GM23248 (cell line): ENCODE measurements at places on chromosomes 3 and 15.

GRCh38 chr3:144424606-144425005 is 453.0 kb downstream of the DIPK2A start:
- DNase-seq, result no peak

GRCh38 chr3:140378571-140379340 is 299.1 kb upstream of the TRIM42 start:
- DNase-seq, result peak; percentile 5

DNA sequence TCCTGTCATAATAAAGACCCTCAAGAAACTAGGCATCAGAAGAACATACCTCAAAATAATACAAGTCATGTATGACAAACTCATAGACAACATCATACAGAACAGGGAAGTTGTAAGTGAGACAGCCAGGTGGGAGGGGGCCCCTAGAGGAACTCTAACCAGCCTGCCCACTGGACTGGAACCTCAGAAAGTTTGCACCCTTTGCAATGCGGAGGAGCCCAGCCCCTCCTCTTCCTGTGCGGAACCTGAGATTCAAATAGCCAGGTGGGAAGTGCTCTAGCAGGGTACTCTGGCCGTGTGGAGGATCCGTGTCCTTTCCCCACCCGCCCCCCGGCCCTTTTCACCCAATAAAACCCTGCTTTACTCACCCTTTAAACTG is 387.0 kb upstream of the CBLB start:
- DNase-seq, result no peak

GRCh38 chr3:95154766-95155165 is 1091.9 kb downstream of the NSUN3 start:
- DNase-seq, result no peak

GRCh38 chr15:52382647-52383046 is 87.0 kb upstream of the MYO5C start:
- no peak for DNase-seq

DNA sequence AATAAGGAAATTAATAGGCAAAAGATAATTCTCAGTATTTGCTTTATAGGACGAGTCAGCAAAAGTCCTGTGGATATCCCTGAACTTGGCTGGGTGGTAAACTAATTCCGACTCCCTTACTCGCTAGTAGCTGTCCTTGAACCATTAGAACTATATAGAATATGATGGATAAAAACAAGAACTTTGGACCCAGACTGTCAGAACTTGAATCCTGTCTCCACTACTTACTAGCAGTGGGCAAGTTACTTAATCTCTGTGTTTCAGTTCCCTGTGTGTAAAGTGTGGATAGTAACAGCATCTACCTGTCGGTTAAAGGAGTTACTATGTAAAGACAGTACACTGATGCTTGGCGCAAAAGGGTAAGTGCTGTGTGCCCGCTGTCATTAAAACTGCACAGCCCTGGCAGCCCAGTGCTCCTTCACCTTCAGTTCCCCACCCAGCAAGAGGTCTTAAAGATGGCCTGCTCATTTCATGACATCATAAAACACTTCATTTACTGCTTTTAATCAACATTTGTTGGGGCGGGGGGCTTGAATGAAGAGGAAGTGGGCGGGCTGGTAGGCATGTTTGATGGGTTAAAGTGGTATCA is 7.3 kb downstream of the TPM1 start:
- DNase-seq, result peak; percentile 48

GRCh38 chr15:88467073-88467934 is at the start of the genes MRPL46 and MRPS11:
MRPL46 (minus strand) TSS chr15:88467388; CDS start chr15:88467377, 11 bp downstream.
MRPS11 (plus strand) TSS chr15:88467708; CDS start chr15:88467718, 10 bp downstream.
- DNase-seq, result peak; percentile 94

DNA sequence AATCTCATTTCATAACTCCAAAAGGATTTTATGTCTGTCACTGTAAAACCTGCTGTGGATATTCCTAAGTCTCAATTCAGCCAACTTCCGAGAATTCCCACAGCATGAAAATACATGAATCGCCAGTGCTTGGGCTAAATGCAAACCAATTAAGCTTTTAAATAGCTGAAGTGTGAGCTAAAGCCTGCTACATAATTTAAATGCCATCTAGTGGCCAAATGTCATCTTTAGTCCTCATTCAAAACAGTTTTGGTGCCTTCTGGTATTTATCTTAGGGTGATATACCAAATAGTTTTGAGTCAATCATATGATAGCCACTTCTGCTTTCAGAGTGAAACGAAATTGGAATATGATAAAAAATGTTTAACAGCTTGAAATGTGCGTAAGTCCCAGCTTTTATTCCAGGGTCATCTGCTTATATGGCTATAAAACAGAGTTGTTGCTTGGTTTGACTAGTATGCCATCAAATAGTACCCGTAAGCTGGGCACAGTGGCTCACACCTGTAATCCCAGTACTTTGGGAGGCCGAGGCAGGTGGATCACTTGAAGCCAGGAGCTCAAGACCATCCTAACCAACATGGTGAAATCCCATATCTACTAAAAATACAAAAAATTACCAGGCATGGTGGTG is 41.8 kb upstream of the CCNL1 start:
- DNase-seq, result peak; percentile 71

DNA sequence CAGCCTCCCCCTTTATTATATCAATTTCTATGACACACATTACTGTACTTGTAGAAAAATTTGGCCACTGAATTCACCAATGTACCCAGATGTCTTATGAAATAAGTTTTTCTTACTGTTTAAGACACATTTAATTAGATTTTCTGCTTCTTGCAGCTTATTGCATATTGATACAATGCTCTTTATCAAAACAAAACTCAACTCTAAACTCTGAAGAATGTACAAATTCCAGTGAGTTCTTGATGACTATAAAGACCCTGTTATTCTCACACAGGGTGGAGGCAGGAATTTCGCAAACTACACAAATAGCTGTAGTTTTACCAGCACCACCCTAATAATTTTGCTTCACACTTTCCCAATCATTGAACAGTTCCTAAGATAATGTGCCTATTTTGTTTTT is 22.0 kb downstream of the CMTM6 start:
- DNase-seq, result peak; percentile 35

GRCh38 chr3:30996467-30996866 is 102.0 kb upstream of the GADL1 start:
- DNase-seq, result no peak

DNA sequence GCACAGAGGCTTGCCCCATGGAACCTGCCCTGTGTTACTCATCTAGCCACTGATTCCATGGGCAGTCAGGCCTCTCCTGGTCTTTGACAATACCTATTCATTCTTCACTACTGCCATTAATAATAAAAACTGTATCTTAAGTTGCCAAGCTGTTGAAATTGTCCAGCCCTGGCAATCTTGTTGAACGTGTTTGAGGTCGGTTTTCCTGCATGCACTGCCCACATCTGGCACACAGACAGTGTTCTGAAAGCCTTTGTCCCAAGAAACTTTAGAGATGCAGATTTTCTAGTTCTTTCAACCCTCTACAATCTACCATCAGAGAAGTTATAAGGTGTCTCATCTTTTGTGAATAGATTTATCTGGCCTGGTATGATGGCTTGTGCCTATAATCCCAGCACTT is 567.2 kb upstream of the NECTIN3 start:
- DNase-seq, result no peak

- DNase-seq, result peak; percentile 51
These were observed 5.6 kb upstream of the SLC33A1 start for GRCh38 chr3:155859859-155860258.

DNA sequence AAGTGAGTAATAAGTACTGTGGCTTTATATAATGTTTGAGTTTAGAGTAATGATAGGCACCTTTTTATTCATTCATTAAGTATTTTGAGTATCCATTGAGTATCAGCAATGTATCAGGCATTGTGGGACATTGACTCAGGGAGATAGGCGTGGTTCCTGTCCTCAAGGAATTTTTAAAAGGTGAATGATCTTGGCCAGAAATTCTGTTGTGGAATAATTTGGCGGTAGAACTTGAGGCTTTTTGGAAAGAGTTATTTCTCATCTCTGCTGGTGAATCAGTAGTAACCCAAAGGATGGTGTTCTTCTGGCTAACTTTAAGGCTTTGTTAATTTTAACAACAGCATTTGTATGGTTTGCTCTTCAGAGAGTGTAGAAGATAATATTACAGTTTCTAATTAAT is 2.0 kb downstream of the RAB7A start:
- peak; percentile 71 for DNase-seq

- peak; percentile 74 for DNase-seq
These were observed 133.7 kb upstream of the BCL6 start for GRCh38 chr3:187878772-187879518.

- DNase-seq, result peak; percentile 58
These were observed 360.2 kb downstream of the ZNF385D start for GRCh38 chr3:21390856-21391255.

GRCh38 chr3:24734019-24734418 is 239.4 kb upstream of the THRB start:
- DNase-seq, result no peak
